ENCODE measurements at places on chromosomes 2 and 18.
A peak's percentile ranks its signal among the peaks of the same experiment; 100 is the strongest.

DNA sequence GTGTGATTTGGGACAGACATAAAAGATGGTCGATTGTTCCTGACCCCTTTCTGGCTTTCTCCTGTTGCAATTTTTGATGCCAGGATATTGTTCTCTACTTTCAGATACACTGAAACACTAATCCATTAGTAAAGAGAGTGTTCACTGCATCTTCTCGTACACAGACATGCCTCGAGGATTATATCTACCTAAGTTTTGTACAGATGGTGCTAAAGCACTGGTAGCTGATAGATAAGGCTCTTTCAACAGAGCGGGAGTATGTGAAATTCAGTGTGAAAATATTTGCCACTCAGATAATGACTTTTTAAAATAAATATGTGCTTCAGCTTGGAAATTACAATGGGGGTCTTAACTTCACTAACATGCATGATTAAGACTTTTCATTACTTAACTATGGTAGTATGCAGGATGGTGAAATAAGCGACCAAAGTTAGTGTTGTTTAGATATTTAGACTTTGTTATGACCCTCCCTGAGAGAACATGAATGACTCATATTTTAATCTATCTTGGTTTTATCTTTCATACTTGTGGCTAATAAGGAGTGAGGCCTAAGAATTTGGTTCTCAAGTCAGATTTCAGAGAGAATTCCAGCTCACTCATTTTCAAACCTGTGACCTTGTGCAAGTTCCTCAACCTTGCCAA, 474.9 kb downstream of the NRXN1 start:
- DNase-seq, result peak; percentile 71

GRCh38 chr2:111944531-111945210, 46.3 kb downstream of the MERTK start:
- no peak for DNase-seq

DNA sequence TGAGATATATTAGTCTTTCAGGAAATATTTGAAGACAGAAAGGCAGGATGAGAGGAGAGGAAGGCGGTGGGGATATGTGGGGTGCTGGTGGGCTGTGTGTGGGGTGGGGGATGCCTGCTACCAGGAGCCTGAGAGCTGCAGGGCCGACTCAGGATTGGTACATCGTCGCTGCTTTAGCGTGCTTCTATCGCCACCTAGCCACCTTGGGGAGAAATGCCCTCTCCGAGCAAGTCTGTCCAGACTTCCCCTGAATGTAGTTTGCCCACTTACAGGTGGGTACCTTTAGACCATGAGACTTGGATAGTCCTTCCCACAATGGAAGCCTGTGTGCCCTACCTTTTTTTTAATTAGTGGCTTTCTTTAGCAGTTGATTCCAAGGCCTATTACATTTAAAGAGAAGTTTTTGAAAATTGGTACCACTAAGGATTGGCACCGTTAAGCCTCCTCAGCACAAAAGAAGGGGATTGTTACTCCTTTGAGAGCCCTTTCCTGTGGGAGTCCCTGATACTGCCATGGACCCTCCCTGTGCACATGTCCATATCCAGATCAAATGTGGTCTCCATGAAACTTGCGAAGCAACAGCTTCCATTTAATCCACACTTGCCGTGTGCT, 114.1 kb upstream of the NDUFV2 start:
- peak; percentile 77 for DNase-seq

DNA sequence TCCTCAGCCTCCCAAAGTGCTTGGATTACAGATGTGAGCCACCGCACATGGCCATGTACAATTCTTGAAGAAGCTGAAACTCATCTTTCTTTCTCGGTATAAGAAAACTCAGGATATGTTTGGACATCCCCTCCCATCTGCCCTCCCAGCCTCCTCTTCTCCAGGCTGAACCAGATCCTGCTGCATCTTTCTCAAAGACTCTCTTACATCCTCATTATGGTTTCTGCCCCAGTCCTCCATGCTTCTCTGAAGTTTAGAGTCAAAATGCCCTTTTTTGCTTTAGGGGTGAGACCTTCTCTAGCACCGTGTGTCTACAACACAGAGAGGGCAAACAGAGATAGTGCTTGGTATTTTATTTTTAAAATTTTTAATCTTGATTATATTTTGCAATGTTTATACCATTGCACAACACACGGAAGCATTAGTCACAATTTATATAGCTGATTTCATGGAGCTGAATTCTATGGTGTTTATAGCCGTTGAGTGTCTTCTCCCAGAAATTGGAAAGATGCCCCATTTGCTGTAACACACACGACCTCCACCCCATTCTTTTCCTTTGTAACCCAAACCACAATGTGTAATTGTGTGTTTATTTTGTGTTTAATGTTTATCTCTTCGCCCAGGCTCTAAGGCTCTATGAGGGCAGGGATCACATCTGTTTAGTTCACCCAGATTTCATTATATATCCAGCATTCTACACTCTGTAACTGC, 206.0 kb upstream of the TNP1 start:
- DNase-seq, result peak; percentile 94

DNA sequence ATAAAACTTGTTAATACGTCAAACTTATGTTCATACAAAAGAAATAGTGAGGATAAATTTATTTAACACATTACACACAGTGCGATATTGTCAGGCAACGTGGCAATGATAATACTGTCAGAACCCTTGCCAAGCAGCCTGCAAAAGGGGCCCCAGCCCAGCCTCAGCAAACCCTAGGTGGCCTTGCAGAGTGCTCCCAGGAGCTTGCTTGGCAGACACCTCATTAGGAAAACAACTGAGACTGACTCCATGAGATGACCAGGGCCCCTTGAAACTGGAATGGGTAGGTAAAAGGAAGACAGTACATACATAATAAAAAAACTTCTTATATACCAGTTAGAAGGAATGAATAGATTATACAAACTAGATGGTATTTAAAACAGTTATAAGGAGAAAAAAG, 136.6 kb upstream of the EPC2 start:
- DNase-seq, result no peak

GRCh38 chr2:119349289-119349688, 17.3 kb downstream of the C2orf76 start:
- no peak for DNase-seq

- peak; percentile 4 for DNase-seq
Observed at GRCh38 chr2:168396131-168396530, 59.9 kb upstream of the CERS6 start.

DNA sequence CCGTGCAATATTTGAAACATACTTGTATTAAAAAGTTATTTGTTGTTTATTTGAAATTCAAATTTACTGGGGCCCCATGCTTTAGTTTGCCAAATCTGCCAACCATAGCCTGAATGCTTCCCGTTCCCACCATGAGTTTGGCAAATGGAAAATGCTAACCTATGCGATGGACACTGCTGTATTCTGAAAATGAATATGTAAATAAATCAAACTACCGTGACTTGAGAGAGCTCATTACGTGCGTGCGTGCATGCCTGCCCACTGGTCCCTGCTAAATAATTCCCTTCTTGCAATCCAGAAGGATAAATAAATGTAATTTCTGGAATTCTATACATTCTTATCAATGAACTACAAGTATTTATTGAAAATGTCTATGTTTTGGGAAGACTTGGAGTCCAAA, 3.2 kb downstream of the BOD1L2 start:
- DNase-seq, result no peak

- DNase-seq, result no peak
Observed at GRCh38 chr2:71919708-71920107, 228.0 kb downstream of the CYP26B1 start.

DNA sequence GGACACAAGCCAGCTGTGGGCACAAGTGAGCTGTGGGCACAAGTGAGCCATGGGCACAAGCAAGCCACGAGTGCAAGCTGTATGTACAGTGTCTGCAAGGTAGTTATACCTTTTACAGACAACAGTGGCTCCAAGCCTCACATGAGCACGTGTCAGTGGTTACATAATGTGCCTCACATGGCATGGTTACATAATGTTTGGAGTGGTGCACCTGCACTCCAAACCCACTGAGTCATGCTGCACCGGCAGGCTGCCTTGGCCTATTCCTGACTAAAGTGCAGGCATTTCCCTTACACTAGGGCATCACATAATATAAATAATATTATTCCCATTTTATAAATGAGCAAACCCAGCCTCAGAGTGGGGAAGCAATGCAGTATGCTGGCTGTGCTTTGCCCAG, 62.6 kb downstream of the MARCO start:
- DNase-seq, result no peak

GRCh38 chr2:241269707-241270520, 45.6 kb downstream of the HDLBP start:
- DNase-seq, result no peak

DNA sequence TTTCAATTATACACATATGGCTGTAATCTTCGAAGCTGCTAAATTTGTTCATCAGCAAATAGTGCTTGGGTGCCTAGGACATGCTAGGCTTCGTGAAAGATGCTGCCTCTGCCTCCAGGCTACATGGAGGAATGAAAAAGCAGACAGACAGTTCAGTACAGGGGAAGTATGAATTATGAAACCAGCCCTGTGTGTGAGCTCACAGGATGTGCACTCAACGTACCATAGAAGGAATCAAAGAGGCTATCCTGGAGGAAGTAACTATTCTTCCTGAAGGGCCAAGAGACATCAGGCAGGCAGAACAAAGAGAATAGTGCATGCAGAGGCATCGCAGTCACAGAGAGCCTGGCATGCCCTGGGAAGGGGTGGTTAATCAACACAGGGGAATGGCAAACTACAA, 61.4 kb downstream of the DYM start:
- DNase-seq, result peak; percentile 64

DNA sequence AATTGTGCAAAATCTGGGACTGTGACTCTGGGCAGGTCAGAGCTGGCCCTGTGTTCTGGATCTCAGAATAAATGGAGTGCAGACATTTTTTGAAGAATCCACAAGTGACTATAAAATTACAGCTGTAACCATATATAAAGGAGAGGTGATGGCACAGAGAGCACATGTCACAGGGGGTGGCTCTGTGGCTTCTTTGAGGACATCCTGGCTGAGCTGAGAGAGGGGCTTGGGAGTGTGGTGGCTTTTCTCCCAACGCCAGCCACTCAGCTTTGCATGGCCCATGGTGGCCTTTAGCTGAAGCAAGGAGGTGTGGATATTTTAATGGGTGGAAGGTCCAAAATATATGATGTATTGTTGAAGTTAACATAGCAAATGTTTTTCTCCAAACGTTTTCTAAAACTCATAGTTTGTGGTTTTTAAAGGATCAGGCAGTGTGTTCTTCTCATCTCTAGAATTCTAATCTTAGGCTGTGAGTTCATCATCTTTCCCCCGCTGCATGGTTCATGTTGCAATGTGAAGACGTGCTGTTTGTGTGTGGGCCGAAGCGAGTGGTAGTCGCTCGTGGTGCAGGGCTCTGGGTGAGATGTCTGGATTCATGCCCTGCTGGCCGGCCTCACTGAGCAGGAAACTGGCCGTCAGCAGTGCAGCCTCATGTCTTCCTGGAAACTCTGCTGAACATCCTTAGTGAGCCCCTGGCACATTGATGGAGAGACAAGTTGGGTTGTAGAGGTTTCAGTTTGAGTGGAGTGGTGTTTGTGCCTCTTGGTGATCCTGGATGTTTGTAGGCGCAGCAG, 109.9 kb downstream of the ZNF236 start:
- DNase-seq, result peak; percentile 88

Data from fibroblast of pulmonary artery (primary cell).